Activated effector memory CD4-positive, alpha-beta T cell treated with Interleukin-2 at 50 U/mL for 16 hours (primary cell): ENCODE measurements at places on chromosomes 3 and 15.

DNA sequence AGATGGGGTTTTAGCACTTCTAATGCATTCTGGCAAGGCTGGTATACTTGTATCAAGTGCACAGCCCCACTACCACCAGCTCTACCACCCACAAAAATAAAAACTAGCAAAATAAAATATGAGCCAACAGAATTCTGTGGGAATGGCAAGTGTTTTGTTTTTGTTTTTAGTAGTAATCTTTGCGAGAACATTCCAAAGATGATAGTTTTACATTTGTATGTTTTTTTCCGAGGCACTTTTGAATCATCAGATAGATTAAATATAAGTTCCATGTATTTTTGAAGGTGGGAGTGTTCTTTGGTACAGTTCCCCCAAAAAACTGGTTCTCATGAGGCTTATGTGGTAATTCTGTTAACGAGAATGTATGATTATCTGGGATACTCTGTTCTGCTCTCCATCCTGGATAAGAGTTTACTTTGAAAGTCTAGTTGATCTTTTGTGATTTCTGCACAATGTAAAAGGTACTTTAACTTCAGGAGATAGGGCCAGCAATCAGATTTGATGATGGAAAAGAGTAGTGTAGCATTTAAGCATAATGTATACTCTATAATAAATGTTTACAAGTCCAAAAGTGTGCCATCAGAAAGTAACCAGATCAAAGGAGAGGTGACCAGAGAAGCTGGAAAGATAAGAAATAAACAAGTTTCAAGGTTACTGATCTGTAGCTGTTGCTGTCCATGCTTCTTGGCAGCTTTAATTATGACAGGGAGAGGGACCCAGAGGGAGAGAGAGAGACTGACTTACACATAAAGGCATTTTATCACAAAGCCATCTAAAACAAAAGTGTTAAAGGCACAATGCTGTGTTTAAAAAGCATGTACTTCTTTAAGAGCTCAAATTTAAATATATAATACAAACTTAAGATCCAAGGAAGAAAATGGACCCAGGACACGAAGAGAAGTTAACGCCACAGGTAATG, 130.9 kb downstream of the PGPEP1L start:
- no peak for DNase-seq

DNA sequence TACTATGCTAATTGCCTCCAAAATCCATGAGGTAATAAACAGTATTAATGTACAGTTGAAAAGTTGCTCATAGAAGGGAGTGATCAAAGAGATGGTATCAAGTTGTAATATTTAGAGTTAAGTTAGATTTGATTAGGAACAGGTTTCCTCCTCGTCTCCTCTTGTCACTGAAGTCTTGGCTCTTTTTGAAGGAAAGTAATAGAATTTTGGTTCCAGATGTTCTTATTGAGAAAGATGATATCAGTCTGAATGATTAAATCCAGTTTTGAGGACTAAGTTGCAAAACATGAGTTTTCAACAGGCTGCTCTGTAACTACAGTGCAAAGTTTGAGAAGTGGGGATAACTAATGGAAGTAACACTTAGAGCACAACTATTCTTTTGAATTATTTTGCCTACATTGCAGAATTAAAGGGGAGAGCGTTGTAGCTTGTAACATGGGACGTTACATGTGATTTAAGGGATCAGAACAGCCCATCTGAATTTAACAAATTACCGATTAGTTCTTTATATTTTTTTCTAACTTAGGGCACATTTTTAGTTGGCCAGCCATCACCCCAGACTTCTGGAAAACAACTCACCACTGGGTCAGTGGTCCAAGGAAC, 48.3 kb downstream of the MAP6D1 start:
- DNase-seq, result no peak

DNA sequence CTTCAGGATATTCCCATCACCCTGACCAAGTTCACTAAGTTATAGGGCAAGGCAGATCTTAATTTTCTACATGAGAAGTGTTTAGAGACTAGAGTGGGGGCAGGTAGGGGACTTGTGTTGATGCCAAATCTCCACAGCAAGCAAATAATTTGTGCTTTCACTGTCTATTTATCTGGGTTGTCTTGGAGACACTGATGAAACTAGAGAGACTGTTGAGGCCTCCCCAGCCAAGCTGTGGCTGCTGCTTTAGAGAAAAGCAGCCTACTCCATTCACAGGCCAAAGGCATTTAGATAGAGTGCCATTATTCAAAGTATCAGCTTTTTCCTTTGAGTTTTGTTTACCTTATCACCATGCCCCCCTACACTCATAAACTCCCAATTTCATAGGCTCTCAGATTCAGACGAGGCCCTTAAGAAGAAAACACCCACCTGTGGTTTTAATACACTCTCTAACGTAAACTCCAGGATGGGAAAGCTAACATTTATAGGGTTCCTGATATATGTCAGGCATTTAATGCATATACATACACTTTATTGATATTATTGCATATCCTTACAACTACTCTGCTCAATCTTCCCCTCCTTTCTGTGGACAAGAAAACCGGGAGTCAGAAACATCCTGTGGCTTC, 130.4 kb upstream of the FOXB1 start:
- DNase-seq, result no peak

DNA sequence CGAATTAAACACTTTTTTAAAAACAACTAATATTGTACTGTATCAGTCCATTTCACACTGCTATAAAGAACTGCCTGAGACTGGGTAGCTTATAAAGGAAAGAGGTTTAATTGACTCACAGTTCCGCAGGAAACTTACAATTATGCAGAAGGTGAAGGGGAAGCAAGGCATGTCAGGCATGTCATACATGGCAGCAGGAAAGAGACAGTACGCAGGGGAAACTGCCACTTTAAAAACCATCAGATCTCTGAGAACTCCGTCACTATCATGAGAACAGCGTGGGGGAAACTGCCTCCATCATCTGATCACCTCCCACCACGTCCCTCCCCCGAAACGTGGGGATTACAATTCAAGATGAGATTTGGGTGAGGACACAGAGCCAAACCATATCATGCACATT, 162.8 kb upstream of the TPM1 start:
- DNase-seq, result no peak

DNA sequence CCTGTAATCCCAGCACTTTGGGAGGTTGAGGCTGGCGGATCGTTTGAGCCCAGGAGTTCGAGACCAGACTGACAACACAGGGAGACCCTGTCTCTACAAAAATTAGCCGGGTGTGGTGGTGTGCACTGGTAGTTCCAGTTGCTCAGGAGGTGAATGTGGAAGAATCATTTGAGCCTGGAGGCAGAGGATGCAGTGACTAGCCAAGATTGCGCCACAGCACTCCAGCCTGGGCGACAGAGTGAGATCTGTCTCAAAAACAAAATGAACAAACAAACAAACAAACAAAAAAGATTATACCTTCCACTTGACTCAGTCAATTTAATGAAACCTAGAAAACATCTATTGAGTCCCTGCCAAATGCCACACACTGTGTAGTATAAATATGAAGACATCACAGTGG, 30.5 kb upstream of the PHLDB2 start:
- DNase-seq, result no peak

- DNase-seq, result no peak
Observed at GRCh38 chr3:169923831-169924230, 12.5 kb downstream of the SAMD7 start.

GRCh38 chr3:113531826-113532697, at the start of gene SIDT1:
Gene SIDT1 (plus strand): TSS chr3:113532555. CDS start chr3:113533022, 467 bp downstream.
- peak; percentile 64 for DNase-seq

DNA sequence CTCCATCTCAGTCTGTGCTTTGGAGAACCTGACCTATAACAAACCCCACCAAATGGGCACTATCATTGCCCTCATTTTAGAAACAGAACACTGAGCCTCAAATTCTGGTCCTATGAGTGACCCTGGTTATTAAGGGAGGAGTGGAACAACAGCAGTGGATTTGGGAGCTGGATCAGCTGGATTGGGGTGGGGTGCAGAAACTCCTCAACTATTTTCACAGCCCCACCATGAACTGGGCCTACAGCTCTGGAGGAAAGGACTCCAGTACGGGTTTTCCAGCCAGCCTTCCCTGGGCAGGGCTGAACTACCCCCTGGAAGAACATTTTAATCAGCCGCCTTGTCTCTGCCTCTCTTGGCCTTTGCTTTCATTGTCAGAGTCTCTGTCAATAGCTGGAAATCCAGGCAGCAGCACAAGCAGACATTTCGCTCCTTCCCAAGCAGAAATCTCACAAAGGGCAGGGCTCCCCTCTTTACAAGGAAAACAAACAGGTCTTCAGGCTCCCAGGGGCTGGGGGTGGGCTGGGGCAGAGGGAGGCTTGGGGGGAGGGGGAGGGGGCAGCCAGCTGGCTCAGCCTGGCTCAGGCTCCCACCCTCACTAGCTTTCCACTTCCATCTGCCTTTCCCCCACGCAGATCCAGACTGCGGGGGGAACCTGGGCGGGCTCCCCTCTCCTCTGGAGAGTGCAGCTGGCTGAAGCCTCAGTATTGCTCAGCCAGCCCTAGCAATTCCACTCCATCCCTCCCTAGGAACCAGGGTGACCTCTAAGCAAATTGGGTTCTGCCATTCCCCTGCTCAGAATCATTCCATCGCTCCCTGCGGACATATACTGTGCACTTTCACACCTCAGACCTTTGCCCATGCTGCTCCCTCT, 13.7 kb upstream of the TLE3 start:
- DNase-seq, result no peak

- no peak for DNase-seq
Observed at GRCh38 chr15:73391128-73391872, 22.5 kb upstream of the HCN4 start.

- no peak for DNase-seq
Observed at GRCh38 chr3:123372686-123373473, 76.0 kb downstream of the ADCY5 start.

GRCh38 chr3:133038731-133039375, 662 bp downstream of the TMEM108 start:
- no peak for DNase-seq

DNA sequence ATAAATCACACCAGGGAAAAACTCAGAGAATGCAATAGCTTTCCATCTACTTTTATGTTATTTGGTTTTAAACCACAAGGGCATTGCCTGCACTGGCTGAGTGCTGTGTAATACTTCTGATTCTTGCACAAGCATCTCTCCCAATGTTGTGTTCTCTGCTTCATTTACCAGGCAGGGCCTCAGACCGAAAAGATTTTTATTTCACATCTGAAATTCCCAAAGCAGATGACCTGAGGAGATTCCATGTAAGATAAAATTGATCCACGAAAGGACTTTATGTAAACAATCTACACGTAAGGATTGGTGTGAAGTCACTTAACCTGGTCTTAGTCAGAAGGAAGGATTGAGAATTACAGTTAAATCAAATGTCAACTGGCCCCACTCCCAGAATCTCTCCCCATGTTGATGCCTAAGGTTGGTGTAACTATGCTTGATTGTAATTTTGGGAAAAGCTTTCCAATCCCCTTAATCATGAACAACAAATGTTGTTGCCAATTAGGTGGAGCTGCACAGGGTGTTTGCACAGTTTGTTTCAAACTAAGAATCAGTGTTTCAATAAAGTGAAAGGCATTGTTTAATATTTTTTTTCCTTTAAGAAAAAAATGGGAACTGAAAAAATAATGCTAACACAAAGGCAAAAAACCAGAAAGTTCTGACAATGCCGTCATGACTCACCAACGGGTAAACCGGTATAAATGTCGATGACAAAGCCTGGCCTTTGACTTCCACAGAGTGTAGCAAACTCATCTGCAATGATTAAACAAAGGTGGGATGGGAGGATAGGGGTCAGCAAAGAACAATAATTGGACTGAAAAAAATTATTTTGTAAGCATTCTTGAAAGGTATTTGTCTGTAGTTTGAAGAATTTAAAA, 128.6 kb downstream of the DUT start:
- no peak for DNase-seq

DNA sequence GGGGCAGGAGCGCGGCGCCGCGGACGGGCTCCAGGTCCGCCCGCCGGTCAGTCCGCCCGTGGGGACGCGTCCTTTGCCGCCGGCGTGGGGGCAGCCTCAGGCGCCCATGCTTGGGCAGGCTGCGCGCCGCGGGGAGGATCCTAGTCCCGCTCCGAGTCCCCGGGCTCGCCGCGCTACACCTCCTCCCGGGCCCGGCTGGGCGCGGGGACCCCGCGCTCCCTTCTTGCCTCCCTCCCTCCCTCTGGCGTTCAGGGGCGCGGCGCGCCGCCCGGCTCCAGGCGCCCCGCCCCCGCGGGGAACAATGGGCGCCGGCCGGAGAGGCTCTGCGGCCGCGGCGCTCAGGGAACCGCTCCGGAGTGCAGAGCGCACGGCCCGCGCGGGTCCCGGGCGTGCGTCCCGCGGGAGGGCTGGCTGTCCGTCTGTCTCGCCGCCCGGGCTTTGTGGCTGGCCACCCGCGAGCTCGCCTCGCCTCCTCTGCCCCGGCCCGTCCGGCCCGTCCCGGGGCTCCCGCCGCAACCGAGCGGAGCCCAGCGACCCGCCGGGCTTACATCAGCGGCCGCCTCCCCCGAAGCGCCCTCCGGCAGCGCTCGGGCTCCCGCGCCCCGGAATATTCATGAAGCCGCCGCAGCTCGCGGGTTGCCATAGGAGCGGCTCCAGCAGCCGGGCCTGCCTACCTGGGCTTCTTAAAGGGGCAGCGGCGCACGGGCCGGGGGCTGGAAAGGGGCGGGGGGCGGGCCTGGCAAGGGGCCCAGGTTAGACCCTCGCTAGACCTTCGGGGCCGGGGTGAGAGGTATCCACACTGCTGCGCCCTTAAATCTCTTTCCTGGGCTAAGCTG, at the start of gene HCN4:
HCN4 (minus strand) TSS at position 658 of the 836 bp plus-strand sequence. CDS start 688 bp downstream, outside the sequence.
- no peak for DNase-seq

DNA sequence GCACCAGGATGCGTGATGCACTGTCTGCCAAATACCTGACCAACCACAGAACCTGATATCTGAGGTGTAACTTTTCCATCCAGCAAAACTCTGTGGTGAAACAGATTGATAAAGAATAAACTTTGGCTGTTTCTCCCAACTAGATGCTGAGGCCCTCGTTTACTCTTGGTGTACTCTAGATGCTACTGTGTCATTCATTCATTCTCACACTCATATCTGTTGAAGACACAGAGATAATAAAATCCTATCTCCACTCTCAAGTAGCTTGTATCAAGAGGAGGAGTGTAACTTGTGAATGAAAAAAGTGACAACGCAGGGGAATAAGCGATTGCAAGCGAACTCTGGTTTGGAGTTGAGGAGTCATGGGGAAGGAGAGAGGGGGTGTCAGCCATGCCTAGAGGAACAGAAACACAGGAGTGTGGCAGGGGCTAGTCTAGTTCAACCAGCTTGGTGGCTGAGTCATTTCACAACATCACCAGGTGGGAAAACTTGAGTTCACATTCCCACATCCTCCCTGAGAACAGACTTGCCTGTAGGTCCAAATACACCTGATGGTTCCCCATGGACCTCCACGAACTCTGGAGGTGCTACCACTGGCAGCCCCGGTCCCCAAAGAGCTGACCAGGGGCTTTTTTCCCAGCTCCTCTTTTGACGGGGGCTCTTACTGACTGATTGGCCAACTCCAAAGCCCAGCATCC, 73.3 kb upstream of the SNRK start:
- no peak for DNase-seq

DNA sequence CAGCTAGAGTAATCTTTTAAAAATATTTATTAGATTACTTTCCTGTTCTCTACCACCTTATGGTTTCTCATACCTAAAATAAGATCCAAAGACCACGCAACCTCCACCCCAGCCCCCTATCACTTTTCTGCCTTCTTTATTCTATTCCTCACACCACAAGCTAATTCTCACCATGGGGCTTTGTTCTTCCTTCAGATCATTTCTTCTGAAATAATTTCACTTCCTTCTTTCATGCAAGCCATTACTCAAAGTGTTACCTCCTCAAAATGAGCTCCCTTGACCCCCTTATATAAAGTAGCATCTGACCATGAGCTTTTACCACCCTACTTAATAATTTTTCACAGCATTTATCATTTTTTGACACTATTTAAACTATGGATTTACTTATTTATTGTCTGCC, 233.2 kb upstream of the TMCO5A start:
- DNase-seq, result no peak

GRCh38 chr15:82572311-82572710, 32.1 kb upstream of the RPS17 start:
- DNase-seq, result no peak
